ENCODE measurements at places on chromosomes 12 and 14.

DNA sequence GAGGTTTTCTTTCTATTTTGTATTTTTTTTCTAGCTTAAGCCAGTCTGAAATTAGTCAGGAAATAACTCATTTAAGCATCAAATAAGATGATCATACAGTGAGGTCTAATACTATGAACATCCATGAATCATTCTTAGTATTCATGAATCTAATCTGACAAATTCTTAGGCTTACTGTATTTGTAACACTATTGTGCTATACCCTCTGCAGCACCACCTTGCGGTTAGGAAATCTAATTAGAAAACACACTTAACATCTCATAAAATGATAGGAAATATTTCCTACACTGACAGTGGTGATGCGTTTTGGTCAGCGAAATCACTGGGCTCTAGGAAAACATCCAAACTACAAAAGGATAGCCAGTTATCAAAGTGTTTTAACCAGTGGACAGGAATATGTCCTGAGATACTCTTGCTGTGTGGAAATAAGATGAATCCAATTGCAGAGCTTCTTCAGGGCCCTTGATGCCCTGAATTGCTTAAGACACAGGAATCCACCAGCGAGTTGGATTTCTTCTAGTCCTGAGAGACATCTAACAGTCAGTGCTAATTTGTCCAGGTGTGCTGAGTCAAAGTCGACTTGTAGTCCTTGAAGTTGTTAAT lies 109.3 kb upstream of the MYF6 start:
- peak; percentile 11 for DNase-seq

- peak; percentile 53 for DNase-seq
Measured at GRCh38 chr14:103518422-103519042, 4.1 kb downstream of the CKB start.

- peak; percentile 88 for DNase-seq
Measured at GRCh38 chr14:102235275-102235897, 69.6 kb downstream of the MOK start.

GRCh38 chr14:73862480-73862879 lies 10.8 kb downstream of the PTGR2 start:
- peak; percentile 79 for DNase-seq

DNA sequence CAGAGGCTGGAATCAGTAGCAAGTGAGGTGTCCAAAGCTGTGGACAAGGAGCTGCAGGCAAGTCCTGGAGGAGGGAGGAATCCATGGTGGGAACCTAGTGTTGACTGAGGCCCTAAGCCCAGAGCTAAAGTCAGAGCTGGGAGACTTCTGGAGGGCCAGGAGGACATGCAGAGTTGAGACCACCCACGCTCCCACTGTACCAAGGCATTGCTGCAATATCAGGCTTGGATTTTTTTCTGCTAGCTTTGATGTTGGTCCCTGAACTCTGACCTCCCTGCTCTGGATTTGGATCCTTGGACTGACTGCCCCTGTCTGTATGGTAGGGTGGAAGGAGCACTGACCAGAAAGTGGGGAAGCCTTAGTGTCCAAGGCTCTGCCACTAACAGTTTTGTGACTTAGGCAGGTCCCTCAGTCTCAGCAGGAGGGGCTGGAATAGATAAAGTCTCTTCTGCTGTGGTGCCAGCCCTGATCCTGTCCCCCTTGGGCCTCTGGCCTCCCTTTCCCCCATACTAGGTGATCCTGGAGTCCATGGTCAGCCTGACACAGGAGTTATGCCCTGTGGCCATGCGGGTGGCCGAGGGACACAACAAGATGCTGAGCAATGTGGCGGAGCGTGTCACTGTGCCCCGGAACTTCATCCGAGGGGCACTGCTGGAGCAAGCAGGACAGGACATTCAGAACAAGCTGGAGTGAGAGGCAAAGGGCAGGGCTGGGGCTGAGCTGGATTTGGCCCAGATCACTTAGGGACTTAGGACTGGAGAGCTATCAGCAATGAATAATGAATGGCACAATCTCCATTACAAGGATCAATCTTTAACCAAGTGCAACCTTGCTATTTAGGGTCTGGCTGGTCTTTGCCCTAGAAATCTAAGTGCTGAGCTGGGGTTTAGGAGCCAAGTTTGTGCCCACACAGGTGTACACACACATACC lies 9.4 kb downstream of the CARMIL3 start:
- peak; percentile 96 for DNase-seq

- DNase-seq = no peak
Measured at GRCh38 chr14:44112774-44113460, 394.2 kb downstream of the FSCB start.

DNA sequence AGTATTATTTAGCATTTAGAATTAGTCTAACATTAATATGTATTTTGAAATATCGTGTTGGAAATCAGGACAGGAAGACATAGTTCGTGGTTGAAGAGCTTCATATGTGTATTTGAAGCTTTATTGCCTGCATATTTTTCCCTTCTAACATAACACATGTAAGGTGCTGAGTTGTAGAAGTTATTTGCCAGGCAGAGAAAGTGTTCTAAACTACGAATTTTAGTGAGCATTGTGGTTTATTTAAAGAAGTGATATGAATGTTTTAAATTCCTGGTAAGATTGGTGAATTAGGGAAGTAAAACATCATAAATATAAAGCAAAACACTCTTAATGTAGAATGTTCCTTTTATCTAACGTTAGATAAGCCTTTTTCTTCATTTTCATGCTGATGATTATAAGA lies 2.5 kb downstream of the RASSF3 start:
- no peak for DNase-seq
